ENCODE measurements at places on chromosomes 2 and 18.

DNA sequence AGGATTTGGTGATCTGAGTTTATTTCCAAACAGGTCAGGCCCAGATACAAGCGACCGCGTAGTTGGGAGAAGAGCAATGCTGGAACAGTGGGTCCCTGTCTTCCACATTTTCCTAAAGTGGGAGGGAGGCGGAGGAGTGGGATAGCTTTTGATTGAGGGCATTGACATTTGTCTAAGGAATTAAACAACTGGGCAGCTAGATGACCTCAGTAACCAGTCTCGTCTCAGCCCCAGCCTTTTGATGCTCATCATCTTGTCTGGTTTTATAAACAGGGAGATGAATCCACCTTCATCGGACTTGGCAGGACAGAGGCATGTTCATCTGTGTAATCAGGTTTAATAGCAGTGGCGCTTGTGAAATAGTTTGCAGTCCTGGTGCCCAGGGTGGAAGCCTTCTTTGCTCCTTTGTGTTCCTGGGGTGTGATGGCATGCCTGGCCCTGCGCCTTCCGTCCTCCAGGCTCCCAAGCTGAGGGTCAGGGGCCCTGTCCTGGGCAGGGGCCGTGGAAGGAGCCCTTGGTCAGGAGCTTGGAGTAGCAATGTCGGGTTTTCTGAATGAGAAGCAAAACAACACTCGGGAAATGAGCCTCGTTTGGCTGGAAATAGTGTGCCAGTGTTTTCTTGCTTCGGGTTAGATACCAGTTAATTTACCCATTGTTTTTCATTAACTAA is 193.8 kb downstream of the FAM210A start:
- DNase-seq, result no peak

- DNase-seq, result no peak
Measured at GRCh38 chr18:62030091-62030985, 137.5 kb upstream of the RNF152 start.

- DNase-seq, result no peak
Measured at GRCh38 chr2:181318504-181319280, 138.5 kb upstream of the ITGA4 start.

DNA sequence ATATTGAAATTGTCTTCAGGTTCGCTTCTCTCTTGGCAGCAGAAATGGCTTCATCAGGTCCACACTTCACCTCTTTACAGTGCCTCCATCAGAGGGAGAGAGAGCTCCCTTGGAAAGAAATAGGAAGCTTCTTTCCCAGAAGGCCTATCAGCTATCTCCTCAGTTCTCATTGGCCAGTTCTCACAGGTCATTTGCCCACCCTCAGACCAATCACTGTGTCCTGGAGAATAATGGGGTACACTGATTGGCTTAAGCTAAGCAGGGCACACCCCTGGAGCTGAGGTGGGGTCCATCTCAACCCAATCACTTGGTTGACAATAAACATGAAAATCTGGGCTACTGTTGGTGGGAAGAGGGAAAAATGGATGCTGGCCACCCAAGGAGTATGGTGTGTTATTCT is 5.2 kb downstream of the GNLY start:
- no peak for DNase-seq

DNA sequence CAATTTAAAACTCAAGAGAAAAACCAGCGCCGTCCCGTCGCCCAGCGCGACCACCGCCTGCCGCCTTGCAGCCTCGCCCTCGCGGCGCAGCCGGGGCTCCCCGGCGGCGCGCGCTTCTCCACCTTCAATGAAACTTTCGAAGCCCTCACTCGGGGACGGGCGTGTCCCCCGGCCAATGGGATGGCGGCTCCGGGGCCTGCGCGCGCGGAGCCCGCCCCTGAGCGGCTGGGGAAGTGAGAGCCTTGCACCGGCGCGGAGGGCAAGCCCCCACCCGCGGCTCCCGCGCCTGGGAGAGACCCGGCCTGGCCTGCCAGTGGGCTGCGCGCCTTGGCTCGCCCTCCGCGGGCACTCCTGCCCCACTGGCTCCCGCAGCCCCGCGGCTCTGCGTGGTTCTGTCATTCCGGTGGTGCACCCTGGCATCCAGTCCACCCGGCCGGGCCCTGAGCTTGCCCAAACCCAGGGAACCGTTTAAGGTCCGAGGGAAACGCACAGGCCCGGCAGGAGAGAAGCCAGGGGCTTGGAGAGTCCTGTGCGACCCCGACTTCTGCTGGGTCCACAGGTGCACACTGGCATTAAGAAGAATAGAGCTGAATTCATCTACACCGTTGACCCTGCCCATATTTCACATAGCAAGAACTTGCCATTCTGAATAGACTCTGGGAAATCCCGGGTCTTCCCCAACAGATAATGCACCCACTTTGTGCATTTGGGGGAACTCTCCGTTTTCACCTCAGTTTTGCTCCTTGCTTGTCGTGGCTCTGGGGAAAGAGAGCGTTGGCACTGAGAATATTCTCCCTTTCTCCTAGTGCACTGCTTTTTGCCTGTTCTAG is at the start of gene PIEZO2:
PIEZO2 (minus strand) TSS at position 129 of the 830 bp plus-strand sequence. CDS start 981 bp downstream, outside the sequence.
- no peak for DNase-seq

GRCh38 chr18:32688821-32689220 is 84.0 kb downstream of the KLHL14 start:
- DNase-seq, result no peak

GRCh38 chr2:77469106-77469505 is 53.1 kb downstream of the LRRTM4 start:
- no peak for DNase-seq

- no peak for DNase-seq
Measured at GRCh38 chr2:217206016-217206725, 346.3 kb upstream of the TNP1 start.

DNA sequence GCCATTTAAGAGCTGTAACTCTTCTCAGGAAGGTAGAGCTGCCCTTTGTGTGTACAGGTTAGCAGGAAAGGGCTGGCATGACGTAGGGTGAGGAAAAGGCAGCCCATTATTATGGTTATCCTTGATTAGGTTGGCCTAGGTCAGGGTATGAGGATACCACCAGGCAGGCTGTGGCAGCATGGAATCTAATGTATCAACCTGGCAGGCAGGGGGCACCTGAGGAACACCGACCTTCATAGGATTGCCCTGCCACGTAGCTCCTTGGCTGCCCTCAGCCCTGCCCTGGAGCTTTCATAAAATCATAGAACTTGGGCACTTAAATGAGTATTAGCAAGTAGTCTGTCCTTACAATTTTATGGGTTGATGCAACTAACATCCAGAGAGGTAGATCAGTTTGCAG is 261.6 kb downstream of the LTBP1 start:
- no peak for DNase-seq

DNA sequence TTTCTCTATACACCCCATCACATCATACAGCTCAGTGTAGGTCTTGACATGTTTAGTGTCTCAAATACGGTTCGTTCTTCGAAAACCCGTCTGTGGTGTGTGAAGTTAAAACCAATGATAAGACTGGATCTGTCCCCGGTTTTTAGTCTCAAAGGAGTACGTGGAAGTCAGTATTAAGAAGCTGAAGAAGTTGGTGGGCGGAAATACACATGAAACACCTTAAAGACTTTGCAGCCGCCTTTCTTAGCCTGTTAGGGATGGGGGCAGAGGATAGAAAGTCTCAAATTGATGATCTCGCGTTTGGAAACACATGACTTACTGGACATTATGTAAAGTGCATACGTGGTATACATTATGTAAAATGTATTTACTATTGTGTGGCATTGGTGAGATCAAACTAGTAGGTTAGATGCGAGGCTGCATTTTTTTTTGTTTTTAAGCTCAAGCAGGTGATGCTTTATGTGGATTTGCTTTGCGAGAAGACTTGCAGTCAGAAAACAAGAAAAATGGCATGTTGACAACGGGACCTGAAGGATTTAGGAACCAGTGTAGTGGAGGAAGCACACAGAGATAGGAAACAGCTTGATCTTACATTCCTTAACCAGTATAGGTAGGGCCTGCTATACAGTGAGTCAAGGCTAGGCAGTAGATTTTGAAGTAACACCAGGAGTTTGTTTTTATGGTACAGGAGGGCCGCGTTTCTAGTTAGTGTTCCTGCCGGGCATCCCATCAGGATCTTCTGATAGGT is 1.2 kb downstream of the CNOT11 start:
- DNase-seq, result no peak

- DNase-seq, result no peak
Measured at GRCh38 chr18:69758458-69758857, 189.2 kb downstream of the CD226 start.

DNA sequence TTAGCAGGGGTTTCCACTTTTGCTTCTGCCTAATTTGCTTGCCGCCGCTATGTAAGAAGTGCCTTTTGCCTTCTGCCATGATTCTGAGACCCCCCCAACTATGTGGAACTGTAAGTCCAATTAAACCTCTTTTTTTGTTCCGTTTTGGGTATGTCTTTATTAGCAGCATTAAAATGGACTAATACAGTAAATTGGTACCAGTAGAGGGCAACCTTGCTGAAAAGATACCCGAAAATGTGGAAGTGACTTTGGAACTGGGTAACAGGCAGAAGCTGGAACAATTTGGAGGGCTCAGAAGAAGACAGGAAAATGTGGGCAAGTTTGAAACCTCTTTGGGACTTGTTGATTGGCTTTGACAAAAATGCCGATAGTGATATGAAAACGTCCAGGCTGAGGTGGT is 216.1 kb upstream of the FSIP2 start:
- no peak for DNase-seq

GRCh38 chr2:180161415-180161814 is 154.3 kb upstream of the CWC22 start:
- no peak for DNase-seq

- no peak for DNase-seq
Measured at GRCh38 chr18:23380001-23380550, 73.0 kb upstream of the RIOK3 start.

DNA sequence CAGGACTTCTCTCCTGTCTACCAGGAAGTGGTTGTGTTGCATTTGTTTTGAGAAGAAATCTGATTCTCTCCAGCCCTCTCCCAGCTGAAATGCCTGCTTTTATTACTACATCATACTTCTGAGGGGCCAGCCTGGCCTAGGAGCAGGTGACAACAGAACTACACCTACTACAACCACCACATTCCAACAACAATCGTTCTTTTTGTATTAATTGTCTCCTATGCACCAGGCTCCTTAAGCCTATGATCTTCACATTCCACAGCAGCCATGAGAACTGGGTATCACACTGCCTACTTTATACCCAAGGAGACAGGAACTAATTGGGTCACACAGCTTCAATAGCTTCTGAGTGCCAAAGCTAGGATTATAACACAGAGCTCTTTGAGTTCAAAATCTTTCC is 167.7 kb downstream of the TDRD15 start:
- no peak for DNase-seq

GRCh38 chr18:67265464-67266245 is 250.9 kb downstream of the DSEL start:
- no peak for DNase-seq

DNA sequence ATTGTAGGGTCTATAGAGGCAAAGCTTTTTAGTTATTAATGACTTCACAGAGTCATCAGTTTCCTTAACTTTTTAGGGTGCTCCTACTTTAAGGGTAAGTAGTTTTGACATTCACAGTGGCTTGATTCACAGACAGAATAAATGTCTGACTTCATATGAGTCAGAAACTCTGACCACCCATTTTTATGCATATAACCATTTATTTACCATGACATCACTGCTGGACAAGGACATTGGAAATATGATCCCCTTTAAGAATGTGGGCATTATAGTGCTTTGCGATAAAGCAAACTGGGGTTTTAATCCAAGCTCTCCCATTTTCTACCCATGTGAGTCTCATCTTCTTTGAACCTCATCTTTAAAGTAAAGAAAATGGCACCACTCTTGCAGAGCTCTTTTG is 162.0 kb upstream of the MC4R start:
- no peak for DNase-seq

- no peak for DNase-seq
Measured at GRCh38 chr2:23436346-23437098, 51.5 kb downstream of the KLHL29 start.

GRCh38 chr2:65215946-65216345 is 11.7 kb upstream of the ACTR2 start:
- no peak for DNase-seq

- DNase-seq, result no peak
Measured at GRCh38 chr2:119333360-119333759, 33.3 kb downstream of the C2orf76 start.

DNA sequence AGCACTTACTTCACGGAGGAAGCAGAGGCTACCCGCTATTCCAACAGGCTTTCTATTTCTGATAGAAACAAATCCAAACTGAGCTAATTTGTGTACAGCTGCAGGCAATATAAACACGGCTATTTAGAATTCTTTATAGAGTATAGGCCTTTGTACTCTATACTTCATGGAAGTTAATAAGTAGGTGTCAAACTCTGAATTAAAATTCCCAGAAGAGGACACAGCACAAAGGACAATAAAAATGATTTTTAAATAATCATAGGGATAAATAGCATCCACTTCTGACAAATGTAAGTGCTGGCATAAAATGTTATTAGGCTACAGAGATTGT is 261.5 kb downstream of the AFF3 start:
- DNase-seq, result no peak

DNA sequence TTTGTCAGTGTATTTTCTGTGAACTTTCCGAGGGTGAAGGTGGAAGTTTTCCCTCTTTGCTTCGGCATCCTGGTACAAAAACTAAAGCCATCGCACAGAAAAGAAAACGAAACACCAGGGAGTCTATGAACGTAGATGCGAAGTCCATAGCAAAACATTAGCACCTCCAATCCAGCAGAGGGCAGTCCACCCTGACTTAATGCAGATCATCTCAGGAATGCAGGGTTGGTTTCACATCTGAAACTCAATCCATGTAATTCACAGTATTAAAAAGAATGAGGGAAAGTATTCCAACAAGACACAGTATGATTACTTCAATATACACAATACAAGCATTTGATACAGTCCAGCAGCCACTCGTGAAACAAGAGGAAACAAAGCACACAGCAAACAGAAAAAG is 70.8 kb downstream of the RTP5 start:
- no peak for DNase-seq

DNA sequence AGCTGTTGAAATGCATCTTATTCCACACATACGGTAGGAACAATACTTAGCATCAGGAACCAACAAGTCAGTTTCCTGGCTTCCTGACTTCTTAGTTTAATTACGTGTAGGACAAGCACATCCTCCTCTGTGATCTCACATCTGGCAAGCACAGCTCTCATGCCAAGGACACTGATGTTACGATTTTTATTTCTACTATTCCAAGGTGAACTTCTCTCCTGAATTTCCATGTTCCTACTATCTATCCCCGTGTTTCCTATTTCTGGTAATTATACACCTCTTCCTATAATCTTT is 374.0 kb downstream of the NCKAP5 start:
- no peak for DNase-seq

- DNase-seq, result no peak
Measured at GRCh38 chr18:10166164-10166807, 252.5 kb downstream of the VAPA start.

DNA sequence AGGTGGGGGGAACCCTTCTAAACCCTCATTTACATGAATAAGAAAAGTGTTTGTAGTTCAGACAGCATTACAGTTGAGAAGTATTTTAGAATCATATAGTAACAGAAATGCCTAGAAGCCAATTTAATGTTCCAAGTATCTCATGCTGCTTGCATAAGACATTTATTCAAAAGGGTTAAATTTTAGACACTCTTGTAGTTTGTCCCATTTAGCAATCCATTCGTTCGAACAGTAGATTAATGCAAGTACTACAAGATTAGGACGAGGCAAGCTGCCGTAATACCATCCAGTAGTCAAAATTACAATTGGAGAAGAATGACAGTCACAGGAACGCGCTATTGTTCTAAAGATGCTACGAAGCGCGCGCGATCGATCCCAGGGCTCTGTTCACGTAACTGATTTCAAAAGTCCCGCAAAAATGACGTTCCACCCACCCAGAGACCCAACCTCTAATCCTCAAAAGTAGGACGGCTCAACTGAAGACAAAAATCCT is 1.2 kb downstream of the TMEM237 start:
- DNase-seq, result no peak

- DNase-seq, result no peak
Measured at GRCh38 chr18:46385124-46385523, 271.9 kb downstream of the LOXHD1 start.
